Cortex of kidney (tissue), 1 donor: ENCODE measurements at places on chromosomes 12 and 14.

DNA sequence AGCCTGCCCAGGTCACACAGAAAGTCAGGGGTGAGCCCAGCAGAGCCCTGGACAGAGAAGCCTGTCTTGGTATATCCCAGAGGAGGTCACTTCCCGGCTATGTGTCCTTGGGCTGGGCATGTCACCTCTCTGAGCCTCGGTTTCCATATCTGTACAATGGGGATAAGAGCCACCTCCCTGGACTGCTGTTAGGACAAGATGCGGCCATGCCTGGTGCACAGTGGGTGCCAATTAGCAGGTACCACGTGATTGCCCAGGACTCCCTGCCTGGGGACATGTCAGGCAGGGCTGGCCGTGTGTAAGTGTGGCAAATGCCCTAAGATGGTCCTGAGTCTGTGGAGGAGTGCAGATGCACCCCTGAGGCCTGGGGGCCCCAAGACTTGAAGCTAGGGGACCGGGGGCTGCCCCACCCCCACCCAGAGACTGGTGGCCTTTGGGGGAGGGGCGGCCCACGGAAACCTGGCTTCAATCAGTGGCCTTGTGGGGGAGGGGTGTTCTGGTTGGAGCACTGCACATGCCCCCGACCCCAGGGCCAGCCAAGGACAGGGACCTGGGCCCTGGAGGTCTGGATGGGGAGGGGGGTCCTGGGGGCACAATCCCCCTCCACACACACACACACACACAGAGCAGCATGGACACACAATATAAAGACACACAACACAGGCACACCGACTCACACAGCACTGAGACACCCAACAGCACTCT is 878 bp downstream of the TMEM119 start:
- no peak for DNase-seq

- DNase-seq = no peak
These were observed 11.9 kb downstream of the CACNA2D4 start for GRCh38 chr12:1906579-1906978.

GRCh38 chr14:103423050-103423461 is 37.8 kb downstream of the MARK3 start:
- DNase-seq = no peak

DNA sequence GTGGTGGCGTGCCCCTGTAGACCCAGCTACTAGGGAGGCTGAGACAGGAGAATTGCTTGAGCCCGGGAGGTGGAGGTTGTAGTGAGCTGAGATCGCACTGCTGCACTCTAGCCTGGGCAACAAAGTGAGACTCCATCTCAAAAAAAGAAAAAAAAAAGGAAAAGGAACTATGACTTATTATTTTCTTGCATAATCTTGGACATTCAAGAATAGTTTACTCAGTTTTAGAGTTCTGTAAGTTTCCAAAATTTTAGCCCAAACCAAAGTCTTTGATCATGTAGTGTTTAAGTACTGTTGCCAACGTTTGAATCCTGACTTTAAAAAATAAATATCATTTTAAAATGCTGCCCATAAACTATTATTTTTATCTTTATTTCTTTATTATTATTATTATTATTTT is 6.2 kb downstream of the PSMA6 start:
- no peak for DNase-seq

DNA sequence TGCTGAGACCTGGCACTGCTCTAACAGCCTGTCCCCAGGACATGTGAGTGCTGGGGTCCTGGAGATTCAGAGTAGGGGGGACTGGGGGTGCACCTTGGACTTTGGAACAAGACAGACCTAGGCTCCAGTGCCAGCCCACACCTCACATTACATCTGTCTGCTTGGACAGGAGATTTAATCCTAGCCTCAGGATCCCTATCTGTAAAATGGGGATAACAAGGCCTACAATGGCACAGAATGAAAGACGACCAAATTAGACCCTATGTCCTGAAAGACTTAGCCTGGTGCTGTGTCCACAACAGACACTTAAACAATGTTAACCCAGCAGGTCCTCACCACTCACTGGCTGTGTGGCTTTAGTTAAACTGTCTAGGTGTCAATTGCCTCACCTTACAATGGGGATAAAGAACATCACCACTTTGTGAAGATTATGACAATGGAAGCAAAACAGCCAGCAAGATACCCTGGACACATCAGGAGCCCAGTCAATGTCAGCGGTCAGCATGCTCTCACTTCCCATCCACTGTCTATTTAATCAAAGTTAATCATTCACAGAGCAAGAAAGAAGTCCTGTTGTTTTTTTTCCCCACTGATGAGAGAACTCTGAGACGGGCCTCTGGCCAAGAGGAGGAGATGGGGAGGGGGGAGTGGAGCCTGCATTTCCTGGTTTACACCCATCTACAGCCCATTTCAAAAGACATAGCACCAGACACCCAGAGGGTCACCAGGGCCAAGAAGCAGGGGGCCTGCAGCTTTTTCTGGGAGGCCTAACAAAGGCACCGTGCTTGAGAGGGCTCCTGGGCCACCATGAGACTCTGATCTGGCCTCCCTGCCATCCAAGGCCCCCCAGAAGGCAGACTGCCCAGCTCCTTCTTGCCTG is 40.6 kb downstream of the ACTN1 start:
- no peak for DNase-seq

DNA sequence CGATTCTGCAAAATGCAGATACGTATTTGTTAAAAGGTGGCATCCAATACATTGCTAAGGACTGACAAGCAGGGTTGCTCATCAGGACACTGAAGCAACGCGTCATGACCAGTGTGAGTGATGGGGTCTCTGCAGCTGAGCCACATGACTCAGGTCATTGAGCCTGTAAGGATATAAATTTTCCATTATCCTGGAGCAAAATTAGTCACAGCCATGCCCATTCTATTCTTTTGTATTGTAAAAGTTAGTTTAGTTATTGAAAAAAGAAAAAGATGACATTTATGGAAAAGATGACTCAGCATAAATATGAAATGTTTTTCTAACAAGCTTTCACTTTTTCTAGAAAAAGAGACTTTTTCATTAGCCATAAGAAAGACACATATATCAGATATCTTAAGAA is 268.0 kb upstream of the TMEM132C start:
- DNase-seq = no peak

DNA sequence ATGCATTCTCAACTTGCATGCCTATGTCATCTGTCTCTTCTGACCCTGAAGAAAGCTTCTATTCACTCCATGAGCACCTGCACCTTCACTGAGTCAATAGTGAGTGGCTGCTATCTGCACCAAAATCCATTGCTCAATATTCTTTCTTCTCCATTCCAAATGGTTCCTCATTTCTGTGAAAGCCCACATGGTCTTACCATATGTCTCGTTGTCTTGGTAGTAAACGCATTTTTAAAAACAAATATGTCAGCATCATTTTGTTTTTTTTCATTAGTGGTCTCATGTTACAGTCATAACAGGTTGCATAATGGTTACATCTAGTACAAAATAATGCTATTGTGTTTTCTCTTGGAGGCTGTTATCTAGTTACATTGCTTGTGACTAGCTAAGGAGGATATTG is 106.9 kb upstream of the CPM start:
- no peak for DNase-seq

GRCh38 chr14:25095736-25096437 is 45.9 kb upstream of the STXBP6 start:
- DNase-seq = no peak

GRCh38 chr14:28754209-28754985 is 12.2 kb upstream of the FOXG1 start:
- DNase-seq = no peak

DNA sequence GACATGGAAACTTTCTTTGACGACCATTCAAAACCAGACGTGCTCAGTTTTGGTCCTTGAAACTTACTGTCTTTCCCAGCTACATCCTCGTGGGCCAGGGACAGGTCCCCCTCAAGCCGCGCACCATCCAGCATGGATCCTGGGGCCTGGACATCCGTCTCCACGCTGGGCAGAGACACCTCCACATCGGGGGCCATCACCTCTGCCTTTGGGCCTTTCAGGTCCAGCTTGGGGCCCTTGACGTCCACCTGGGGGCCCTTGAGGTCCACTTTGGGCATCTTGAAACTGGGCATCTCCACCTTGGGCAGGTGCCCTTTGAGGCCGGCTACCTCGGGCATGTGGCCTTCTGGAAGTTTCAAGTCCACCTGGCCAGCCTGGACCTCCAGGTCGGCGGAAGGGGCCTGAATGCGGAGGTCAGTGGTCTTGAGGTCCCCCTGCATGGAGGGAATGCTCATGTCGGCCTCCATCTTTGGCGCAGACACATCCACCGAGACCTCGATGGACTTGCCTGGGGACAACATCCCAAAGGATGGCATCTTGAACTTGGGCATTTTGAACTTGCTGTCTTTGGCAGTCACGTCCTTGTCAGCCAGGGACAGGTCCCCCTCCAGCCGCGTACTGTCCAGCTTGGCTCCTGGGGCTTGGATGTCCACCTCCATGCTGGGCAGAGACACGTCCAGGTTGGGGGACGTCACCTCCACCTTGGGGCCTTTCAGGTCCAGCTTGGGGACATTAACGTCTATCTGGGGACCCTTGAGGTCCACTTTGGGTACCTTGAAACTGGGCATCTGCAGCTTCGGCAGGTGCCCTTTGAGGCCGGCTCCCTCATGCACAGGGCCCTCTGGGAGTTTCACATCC is 17.1 kb downstream of the PLD4 start:
- DNase-seq = no peak
